ENCODE measurements at places on chromosomes 3 and 15. TPM values are rescaled to one million over a fixed set of nuclear protein-coding genes. Genes with fewer than 3 reads are reported as not detected.

Gene IL17RD
- 12.0 TPM for total RNA-seq

DNA sequence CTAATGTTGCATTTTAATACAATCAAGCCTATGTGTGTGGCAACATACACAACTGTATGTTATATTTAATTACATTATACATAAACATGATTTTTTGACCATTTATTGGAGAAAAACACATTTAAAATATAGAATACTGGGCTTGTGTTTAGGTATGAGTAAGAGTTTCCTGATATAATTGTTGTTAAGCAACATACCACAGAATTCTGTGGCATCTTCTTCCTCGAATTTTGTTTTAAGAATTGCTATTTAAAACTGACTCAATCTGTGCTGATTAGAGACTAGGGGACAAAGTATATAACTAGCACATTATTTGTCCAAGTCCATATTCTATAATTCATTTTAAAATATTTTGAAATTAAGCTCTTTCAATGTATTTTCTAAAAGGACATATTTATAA lies 376.8 kb upstream of the THBS1 start:
- no peaks in the 10 kb centered on the region for H3K27me3 ChIP-seq
- H3K4me3 ChIP-seq = no peak overlapping the region
- peaks cover 5% of the 10 kb centered on the region for H3K4me1 ChIP-seq
- no peak overlapping the region for H3K27ac ChIP-seq

DNA sequence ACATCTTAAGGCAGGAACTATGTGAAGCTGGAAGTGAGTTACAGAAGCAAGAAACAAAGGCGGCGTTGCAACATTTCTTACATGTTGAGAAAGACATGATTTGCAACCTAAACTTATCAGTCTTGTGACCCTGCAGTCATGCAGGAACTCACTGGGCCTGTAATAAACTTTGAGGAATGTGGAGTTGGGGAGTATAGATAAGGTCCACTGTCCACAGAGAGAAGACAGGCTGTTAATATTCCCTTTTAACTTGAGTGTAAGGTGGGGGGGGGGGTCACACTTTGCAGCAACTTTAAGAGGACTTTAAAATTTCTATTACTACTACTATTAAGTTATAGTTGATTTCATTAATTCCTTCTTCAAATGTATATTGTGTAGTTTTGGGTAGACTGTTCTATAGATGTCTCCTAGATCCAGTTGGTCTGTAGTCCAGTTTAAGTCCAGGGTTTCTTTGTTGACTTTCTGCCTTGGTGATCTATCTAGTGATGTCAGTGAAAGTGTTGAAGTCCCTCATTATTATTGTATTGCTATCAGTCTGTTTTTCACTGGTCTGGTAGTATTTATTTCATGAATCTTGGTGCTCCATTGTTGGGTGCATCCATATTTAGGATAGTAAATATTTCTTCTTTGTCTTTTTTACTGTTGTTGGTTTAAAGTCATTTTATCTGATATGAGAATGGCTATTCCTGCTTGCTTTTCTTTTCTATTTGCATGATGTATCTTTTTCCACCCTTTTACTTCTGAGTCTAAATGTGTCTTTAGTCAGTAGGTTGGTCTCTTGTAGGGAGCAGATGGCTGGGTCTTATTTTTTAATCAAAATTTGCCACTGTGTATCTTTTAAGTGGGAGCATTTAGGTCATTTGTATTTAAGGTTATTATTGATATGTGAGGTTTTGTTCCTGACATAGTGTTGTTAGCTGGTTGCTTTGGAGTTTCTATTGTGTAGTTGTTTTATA lies 15.6 kb upstream of the FAM98B start:
- no peak for DNase-seq
- H3K4me1 ChIP-seq = no peaks in the 10 kb centered on the region
- peaks cover 7% of the 10 kb centered on the region for H3K27me3 ChIP-seq
- H3K27ac ChIP-seq = no peak overlapping the region
- H3K4me3 ChIP-seq = no peak overlapping the region
- H3K36me3 ChIP-seq = no peaks in the 10 kb centered on the region

DNA sequence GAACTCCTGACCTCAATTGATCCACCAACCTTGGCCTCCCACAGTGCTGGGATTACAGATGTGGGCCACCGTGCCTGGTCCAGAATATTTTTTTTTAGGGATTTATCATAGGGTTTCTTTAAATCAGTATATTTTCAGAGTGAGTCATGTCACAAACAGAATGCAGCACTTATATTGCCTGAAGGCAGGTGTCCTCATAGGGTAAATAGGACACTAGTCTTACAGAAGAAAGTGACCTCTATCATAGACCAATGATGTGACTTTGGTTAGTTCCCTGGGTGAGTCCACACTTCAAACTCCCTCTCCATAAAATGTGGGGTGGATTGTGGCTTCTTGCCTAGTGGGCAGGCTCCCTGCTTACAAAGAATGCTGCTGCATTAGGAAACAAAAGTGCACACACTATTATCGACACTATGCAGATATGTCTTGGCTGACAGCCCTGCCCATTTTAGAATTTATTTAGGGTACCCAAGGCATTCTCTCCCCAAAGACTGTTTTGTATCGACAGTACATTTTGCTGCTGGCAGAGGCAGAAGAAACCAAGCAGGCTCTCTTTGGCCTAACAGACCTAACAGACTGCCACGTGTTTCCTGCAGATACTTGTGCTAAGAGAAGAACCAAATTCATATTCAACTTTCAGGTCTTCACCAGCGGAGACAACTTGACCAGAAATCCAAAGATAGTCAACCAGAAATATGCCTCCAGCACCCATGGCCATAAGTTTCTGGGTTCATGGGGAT lies 125.0 kb downstream of the MOBP start:
- no peak overlapping the region for H3K27ac ChIP-seq
- H3K4me1 ChIP-seq = no peaks in the 10 kb centered on the region
- H3K4me3 ChIP-seq = no peak overlapping the region

Gene GPR15
- not detected for total RNA-seq

Gene SYNPR
- not detected for total RNA-seq

Gene GOLGA8M
- 2.2 TPM for total RNA-seq

Gene ANAPC13
- 119 TPM for total RNA-seq

DNA sequence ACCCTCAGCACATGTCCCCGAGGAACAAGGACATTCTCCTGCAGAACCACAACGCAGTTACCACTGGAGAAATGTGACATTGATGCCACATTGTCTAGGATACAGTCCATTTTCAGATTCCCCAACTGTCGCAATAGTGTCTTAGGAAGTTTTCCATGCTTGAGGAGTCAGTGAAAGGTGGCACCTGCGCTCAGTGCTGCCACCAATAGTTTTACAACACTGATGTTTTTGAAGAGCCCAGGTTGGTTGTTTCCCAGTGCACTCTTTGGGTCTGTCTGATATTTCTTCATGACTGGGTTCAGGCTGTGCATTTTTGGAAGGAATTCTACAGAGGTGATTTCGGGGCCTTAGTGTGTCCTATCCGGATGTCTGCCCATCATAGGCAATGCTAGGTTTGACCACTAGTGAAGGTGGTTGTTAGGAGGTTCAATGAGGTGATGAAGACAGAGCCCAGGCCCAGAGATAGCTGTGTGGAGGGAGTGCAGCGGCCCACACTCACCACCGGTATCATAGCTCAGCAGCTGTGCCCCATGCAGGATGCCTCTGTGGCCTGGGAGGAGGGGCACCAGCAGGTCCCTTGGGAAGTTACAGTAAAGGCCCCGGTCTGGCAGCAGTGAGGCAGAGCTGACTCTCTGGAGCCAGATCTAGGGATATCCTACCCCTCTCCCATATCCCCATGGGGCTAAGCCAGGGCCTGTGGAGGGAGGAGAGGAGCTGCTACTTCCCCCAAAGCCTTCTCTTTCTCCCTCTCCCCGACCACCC lies 96.6 kb downstream of the DNAJB8 start:
- no peaks in the 10 kb centered on the region for H3K27me3 ChIP-seq
- H3K27ac ChIP-seq = peak overlapping the region; percentile 58
- no peak for DNase-seq
- H3K36me3 ChIP-seq = no peaks in the 10 kb centered on the region
- peaks cover 25% of the 10 kb centered on the region for H3K4me1 ChIP-seq

Gene CLDN18
- not detected for total RNA-seq

Data from heart right ventricle (tissue), 16 donors.